ENCODE measurements at places on chromosomes 3 and 15.

DNA sequence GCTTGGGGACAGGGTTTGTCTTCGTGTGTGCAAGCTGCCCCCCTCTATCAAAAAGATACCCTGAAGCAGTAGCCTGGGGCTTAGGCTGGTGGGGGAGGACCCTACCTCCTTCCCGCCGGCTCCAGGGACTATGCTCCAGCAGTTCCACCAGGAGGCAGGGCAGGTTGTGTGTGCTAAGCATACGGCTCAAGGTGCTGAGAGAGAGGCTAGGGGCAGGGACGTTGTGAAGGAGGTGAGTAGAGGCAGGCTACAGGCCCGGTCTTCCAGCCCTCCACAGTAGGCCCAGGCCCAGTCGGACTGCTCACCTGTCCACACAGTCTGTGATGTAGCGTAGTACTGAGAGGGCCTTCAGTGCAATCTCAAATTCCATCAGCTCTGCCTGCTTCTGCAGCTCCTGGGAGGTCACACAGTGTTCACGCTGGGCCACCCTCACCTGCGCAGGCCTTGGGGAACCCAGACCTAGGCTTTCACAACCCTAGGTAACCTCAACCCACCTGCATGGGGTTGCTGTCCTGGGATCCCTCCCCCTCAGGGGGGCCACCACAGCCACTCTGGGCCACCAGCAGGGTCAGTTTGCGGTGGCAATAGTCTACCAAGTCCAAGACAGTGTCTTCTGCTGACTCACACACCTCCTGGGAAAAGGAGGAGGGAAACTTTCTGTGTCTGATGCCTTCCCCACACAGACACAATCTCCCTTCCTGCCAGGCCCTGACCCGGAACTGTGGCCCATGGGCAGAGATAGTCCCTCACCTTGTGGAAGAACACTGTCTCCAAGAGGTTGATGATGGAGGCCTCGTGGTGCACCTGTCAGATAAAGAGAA lies 2.4 kb upstream of the RASSF1 start:
- no peak for DNase-seq

- no peak for DNase-seq
These were observed 28.9 kb upstream of the LSAMP start for GRCh38 chr3:116474032-116474780.

DNA sequence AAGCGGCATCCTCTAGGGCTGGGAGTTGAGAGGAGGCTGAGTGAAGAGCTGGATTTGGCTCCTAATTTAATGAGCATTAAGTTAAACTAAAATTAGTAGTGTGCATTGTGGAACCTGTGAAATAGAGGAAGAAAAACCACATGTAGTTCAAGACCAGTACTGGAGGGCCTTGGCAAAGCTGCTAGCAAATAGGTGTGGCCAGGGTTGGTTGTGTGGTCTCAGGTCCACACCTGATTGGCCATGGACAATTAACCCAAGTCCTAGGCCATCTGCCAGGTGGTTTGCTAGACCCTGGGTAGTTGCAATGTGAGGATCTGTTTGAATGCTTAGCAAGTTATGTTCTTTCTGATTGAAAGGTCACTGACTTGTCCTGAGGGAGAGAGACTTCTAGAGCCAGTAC lies 275.5 kb downstream of the PDCD6IP start:
- DNase-seq: no peak

- no peak for DNase-seq
These were observed 513 bp downstream of the CLASP2 start for GRCh38 chr3:33717616-33717865.

GRCh38 chr15:69451951-69452691 lies 497 bp upstream of the RPLP1 start:
- DNase-seq: no peak

DNA sequence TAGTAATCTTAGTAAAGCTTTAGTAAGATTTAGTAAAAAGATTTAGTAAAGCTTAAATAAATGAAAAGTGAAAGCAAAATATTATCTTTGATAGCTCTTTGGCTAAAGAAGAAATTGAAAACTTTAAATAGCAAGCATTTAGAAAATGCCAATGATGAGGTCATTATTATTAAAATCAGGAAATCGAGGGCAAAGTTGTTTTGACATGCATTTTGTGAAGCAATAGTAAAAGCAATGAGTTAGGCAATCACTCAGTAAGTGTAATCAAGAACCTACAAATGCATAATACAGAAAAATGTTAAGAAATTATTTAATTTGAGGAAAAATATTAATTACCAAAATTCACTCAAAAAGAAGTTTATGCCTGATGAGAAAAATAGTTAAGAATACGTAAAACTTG lies 280.3 kb upstream of the MME start:
- DNase-seq: no peak

- DNase-seq: no peak
These were observed 717.9 kb upstream of the ALCAM start for GRCh38 chr3:104648823-104649222.

DNA sequence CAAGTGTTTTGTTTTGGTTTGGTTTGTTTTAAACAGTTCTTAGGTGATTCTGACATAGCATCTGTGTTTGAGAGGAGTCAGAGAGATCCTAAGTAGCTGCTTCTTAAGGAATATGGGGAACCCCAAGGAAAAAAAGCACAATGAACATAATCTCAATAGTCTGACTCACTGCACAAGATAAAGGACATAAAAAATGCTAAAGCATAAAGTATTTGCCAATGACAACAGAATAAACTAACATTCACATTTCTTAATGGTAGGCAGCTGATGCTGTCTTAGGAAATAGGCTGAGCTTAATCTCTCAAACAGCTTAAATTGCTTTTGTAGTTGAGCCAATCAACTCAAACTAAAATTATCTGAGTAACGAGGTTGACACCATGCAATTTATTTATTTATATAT lies 2.9 kb downstream of the NCEH1 start:
- DNase-seq: no peak

- no peak for DNase-seq
These were observed 18.9 kb upstream of the SLC27A2 start for GRCh38 chr15:50162969-50163718.

- DNase-seq: no peak
These were observed 209.9 kb upstream of the SEMA6D start for GRCh38 chr15:47507221-47507985.

- DNase-seq: no peak
These were observed 629.7 kb downstream of the NTRK3 start for GRCh38 chr15:87626860-87627259.
